ENCODE measurements at places on chromosomes 7 and 10.

GRCh38 chr7:11485636-11486035 is 346.4 kb downstream of the THSD7A start:
- DNase-seq = no peak

DNA sequence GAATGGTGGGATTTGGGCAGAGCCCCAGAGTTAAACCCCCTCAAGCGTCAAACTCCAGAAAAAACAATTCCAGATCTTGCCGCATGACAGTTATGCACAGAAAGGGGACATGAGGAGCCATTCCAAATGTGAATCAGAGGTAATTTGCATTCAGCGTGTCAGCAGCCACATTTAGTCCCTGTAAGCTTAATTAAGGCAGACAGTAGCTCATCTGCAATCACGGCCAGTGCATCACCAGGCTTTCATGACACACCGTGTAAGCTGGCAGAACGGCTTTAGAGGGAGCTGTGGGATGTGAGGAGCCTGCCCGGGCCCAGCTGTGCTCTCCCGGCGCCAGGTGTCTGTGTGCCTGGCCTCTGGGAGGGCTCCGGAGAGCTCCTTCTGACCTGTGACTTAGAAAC is 18.7 kb upstream of the PRKAG2 start:
- DNase-seq = no peak

DNA sequence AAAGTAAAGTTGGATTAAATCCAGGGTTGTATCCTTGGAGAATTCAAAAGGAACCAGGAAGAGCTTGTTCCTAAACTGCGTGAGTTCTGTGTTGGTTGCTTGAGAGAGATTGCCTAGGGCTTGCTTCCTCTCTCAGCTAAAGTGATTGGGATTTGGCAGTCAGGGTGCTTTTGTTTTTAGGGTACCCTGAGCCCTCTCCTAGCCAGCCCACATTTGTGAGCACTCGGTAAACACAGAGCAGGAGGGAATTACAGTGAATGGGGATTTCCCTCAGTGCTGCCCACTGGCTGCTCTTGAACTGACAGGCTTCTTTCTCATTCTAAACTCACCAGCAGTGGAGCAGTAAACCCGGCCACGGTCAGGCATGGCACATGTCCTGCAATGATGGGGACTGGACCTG is 146.9 kb downstream of the TPST1 start:
- no peak for DNase-seq

DNA sequence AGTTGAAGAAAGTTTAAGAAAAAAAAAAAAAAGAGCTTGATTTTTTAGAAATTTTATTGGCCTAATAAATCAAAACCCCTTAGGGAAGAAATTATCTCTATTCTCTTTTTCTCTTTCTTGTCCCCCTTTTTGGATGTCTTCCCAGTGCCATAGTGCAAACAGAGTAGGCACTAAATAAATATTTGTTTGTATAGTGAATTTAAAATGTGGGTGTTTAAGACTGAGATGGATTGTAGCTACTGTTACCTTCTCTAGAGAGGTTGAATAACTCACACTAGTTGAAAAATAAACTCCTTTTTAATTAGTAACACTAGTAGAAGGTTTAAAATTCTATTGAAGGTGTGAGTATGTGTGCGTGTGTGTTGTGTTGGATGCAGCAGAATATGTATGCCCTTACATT is 783.8 kb downstream of the NXPH1 start:
- no peak for DNase-seq

DNA sequence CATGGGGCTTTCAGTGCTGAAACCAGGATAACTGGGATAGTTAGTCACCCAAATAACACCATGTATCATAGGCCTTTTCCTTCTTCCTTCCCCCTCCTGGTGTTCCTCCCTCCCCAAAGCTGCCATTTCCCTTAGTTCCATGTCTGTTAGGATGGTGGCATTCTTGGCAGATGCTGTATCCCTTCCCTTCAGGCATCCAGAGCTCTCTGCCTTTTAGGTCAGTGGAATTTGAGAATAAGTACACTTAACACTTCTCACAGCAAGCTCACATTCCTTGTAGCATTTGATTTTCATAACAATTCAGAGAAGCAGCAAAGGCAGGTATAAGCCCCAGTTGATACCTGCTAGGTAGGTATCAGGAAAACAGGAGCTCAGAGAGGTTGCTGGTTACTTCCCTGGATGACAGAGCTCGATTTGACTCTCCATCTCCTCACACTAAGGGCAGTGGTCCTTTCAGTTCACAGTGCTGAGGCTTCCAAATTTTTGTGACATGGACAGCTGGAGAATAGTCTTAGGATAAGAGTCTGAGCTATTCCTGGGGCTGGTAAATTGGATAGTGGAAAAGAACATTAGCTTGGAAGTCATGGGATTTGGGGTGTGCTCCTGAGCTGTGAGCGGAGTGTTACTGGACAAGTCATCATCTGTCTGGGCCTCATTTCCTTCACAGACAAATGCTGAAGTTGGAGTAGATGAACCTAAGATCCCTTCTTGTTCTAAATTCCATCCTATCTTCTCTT is 108.7 kb upstream of the RHOBTB1 start:
- DNase-seq = no peak

DNA sequence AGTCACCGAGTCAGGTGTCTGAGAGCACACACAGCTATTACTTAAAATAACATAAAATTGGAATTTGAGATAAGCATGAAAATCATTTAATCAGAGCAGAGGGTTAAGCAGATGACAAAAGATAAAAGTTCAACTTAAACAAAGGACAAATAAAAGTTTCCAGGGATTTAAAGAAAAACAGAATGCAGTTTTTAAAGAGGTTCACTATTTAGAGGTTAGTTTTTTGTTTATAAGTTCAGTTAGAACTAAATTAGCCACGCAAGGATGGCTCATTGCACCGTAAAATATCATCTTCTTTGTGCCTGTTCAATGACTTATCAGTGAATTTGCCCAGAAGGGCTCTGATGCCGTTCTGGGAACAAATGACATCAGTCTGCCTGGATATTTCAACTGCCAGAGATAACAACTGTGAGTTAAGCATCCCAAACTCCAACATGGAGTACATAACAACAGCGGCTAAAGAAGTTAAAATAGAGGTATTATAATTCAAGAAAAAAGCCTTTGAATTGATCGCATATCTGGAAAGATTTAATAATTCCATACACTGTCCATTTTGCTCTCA is 107.8 kb downstream of the ANK3 start:
- no peak for DNase-seq

GRCh38 chr10:48937796-48938195 is 1.8 kb downstream of the LRRC18 start:
- no peak for DNase-seq

DNA sequence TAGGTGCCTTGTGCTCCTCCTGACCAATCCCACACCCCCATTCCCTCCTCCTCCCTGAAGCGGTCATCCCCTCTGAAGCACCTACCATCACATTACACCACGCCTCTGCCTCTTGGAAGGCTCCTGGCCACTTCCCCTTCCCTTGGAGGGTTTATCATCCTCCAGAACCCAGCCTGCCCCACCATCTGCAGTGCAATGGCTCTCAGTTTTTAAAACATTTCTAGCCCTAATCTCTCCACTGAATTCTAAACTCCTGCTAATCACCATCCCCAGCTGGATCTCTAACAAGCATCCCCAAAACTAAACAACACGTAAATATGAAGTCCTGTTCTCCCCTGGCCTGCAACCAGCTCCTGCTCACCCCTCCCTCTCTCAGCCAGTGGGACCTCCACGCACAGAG is 70.6 kb downstream of the PIP4K2A start:
- no peak for DNase-seq

DNA sequence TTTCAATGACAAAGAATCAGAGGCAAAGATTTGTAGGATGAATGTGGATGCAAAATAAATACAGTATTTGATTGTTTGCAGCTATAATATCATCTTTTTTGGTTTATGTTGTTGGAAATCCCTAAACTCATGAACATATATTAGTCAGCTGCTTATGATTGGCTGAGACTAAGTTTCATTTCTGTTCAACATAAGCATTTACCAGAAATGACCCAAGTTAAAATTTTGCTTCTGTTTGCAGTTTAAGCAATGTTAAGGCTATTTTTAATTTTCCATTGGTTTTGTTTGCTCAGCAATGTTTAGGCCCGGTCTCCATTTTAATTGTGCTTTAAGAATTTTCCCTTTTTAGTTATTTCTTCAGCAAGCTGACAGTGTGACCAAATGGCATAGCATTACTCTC is 22.0 kb downstream of the GIMAP6 start:
- DNase-seq = no peak

GRCh38 chr7:22821702-22822485 is 755 bp downstream of the TOMM7 start:
- peak; percentile 8 for DNase-seq

- peak; percentile 58 for DNase-seq
Observed at GRCh38 chr7:101882595-101883564, 65.5 kb downstream of the CUX1 start.

DNA sequence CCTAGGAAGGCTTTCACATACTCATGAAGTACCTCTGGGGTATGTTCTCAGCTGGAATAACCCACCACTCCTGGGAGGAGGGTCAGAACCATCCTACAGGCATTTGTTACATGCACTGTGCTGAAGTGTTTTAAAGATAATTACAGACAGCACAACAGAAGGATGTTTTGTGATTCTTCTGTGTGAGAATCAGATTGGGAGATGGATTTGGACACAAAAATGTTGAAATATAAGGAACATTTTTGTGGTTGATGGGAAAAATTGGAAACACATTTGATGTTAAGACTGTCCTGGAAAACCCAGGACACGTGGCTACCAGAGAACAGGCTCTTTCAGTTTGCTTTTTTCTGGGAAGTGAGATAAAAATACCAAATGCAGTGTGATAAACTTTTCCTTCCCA is 61.4 kb downstream of the BICC1 start:
- no peak for DNase-seq

DNA sequence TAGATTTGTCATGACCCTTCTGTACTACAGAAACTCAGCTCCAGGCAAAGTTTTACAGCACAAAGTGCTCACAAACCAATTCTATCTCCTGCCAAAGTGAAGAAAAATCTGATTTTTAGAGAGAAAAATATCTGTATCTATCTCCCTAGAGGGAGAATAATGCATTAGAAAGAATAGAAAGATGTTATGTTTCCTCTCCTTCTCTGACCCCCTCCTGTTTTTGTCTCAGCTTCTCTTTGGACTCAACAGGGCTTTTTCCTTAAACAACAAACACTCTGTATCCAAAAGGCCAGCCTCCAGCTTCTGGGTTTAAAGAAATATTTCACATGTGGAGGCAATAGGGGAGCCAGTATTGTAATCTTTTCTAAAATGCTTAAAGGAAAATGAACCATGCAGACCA is 627.4 kb downstream of the REEP3 start:
- no peak for DNase-seq

DNA sequence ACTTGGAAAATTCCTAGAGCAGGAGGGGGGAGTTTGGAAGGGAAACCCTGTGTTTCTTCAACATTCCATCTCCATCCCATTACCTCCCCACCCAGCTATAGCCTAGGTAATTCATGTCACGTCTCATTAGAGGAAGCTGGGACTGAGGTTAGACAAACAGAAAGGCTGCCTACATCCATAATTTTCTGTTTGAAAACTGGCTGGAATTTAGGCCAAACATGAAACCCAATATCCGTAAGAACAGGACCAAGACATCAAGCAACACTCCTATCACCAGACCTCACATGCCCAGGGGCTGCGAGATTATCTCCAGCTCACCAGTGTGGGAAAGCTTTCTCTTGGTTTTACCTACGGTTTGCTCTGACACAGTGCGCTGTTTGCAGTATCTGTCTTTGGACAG is 316.3 kb downstream of the FRMD4A start:
- no peak for DNase-seq

DNA sequence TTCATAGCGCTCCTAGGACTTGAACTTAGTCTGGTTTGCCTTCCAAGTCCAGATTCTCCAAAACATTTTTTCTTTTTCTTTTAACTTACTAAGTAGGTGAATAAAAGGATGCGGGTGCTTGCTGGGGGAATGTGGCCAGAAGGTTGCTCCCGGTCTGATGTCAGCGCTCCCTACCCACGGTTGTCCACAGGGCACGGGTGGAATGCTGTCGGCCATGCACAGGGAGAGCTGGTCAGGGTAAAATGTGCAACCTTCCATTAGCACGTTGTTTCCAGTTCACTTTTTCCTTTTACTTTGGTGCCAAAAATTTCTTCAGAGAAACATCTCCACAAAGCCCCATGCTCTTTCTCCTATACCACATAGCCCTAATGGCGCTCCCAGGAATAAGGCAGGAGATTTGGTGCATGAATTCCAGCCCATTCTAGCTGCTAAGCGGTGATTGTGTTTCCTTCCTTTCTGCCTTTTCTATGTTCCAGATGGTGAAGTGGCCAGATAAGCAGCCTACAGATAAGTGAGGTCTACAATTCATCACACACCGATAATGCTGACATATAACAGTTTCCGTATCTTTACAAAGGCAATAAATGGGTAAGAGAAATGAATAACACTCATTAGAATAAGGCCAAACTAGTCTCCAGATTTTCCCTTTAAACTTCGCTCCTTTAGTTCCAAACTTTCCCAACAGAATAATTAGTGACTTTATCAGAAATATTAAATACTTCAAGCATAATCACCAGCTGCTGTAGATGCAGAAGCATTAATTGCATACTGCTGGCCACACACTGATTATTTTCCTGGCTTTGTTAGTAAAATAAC is 138.3 kb upstream of the FGFR2 start:
- no peak for DNase-seq

DNA sequence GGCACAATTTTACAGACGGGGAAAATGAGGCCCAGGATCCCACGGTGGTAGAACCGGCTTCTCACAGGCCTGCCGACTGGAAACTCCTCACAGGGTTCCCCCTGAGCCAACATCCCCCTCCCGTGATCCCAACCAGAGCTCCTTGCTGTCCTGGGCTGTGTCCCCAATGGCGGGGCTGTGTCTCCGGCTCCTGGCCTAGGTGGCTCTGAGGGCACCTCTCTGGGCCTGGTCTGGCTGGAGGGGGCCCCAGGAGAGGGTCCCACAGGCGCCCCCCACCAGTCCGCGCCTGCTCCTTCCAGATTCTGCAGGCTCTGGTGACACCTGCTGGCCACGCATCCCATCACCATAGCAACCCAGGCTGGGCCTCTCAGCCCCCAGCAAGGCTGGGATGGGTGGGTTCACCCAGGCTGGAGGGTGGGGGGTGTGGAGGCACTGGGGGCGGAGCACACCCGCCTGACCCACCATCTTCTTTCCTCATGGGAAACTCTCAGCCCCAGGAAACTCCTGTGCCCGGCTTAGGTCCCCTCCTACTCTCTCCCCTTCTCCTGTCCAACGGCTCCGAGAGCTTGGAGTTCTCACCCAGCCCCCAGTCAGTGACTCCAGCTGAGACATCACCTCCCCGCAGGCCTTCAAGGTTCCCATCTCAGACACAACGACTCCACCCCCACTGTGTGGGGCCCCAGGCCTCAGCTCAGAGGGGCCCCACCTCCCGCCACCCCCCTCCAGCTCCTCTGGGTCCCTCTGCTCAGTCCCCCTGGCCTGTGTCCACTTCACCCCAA is 27.1 kb upstream of the TNRC18 start:
- peak; percentile 69 for DNase-seq

GRCh38 chr10:71740069-71740653 is 20.6 kb upstream of the C10orf105 start:
- no peak for DNase-seq

DNA sequence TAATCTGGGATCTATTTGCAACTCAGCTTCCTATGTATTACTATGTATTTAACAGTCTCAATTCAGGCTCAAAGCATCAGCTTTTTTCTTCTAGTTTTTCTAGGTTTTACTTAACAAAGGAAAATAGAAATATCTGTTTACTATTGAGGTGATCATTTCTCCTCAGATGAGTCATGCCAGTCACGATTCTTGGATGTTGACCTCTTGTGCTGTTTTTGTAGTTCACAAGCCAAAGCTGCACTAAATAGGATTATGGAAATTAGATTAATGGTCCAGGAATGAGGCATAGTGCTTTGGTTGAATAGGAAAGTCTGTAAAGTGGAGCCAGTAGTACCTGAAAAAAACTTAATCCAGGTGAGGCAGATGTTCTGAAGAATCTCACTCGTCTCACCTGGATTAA is 198.3 kb upstream of the KAT6B start:
- no peak for DNase-seq

GRCh38 chr10:122348935-122349361 is 25.6 kb upstream of the PLEKHA1 start:
- DNase-seq = no peak

All from hindlimb muscle (tissue), 1 donor.